ENCODE measurements at places on chromosomes 4 and X.

- no peak for DNase-seq
Measured at GRCh38 chr4:156242390-156242789, 288.7 kb upstream of the CTSO start.

DNA sequence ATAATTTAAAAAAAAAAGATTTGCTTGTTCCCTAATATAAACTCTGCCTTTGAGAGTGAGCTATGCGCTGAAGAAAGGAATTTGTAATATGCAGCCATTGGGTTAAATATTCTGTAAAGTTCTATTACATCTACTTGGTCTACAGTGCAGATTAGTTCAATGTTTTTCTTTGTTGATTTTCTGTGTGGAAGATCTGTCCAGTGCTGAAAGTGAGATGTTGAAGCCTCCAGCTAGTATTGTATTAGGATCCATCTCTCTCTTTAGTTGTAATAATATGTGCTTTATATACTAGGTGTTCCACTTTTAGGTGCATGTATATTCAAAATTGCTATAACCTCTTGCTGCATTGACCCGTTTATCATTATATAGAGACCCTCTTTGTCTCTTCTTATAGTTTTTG, 49.8 kb downstream of the MAGEE1 start:
- no peak for DNase-seq

DNA sequence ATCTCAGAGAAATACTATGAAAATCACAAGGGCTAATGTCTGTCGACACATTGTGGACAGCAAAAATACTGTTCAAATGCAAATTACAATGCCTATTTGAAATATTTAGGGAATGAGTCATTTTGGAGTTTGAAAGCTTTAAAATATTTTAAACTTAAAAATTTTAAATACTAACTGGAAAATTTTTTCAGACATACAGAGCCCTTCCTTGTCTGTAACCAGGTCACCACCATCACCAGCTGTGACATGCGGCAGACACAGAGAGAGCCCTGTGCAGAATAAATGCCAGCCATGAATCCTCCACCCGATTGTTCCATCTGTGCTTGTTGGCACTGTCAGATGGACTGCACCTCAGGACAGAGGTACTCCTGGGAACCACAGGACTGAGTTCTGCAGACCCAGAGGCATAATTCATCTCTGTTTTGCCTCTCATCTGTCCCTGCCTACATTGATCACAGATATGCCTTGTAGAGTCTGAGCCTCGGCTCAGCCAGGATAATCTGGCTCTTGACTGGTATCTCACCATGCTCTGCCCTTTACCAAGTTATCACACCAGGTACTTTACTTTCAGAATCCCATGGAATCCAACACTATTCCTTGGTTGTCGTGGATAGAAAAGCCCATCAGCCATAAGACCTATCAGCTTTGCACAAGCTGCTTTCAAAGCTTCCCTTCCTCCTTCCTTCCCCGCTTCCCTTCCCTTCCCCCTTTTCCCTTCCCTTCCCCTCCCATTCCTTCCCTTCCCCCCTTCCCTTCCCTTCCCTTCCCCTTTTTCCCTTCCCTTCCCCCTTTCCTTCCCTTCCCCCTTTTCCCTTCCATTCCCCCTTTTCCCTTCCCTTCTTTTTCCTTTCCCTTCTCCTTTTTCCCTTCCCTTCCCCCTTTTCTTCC, 67.2 kb downstream of the TBC1D9 start:
- DNase-seq, result no peak

DNA sequence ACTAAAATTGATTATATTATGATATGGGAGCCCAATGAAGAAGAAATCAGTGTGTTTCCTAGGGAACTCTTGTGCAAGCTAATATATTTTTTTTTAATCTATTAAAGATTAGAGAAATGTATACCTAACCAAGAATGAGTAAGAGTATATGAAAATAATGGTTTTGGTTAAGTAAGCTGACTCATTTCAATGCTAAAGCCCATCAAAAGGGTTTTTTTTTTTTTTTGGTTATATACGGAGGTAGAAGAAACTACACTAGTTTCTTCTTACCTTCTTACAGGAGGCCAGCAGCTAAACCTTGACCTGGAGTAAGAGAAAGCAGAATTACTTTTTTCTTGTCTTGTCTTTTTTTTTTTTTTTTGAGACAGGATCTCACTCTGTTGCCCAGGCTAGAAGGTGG, 27.5 kb downstream of the RUFY3 start:
- no peak for DNase-seq

DNA sequence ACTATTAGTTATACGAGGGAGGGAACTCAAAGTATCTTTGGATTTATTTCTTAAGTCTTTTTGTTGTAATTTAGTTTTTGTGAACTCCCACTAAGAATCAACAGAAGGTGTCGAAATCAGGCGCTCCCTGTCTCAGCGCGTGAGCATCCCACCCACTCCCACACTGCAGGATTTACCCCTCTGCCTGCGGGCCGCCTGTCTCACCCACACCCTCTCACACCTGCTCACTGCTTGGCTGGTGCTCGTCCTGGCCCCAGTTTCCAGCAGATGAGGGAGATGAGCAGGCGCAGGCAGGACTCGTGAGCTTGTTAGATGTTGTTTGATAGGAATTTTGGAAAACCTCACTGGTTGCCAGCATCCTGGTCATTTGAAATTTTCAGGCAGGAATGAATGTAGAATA, 20.8 kb upstream of the HGFAC start:
- DNase-seq, result no peak

- no peak for DNase-seq
Measured at GRCh38 chr4:110636171-110636679, 13.3 kb upstream of the PITX2 start.

- no peak for DNase-seq
Measured at GRCh38 chr4:86688026-86688425, 93.9 kb downstream of the PTPN13 start.

DNA sequence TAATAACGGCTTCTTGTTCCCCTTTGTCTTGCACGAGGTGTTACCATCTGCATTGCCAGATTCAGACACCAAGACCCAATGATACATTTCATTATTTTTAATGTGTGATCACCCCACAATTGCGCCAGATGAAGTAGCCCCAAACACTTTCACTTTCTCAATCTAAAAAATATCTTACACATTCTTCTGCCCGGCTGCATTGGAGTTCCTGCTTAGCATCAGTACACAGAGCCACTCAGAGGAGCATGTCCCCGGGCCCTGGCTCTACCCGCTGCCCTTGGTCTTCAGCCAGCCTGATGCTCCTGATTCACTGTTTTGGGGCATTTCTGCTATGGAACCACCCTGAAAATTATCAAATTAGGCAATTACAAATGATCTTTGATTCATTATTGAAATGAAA, 66.0 kb upstream of the TENM3 start:
- no peak for DNase-seq

DNA sequence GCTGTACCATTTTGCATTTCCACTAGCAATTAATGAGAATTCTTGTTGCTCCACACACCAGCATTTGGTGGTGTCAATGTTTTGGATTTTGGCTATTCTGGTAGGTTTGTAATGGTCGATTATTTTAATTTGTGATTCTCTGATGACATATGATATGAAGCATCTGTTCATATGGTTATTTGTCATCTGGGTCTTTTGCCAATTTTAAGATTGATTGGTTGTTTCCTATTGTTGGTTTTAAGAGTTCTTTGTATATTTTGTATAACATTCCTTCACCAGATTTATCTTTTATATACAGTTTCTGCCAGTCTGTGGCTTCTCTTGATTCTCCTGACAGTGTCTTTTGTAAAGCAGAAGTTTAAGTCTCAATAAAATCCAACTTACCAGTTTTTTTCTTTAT, 18.5 kb upstream of the BDH2 start:
- no peak for DNase-seq

GRCh38 chr4:148926276-148927260, 484.4 kb upstream of the NR3C2 start:
- peak; percentile 17 for DNase-seq

GRCh38 chrX:145673841-145674240, 143.8 kb upstream of the SLITRK2 start:
- DNase-seq, result no peak

DNA sequence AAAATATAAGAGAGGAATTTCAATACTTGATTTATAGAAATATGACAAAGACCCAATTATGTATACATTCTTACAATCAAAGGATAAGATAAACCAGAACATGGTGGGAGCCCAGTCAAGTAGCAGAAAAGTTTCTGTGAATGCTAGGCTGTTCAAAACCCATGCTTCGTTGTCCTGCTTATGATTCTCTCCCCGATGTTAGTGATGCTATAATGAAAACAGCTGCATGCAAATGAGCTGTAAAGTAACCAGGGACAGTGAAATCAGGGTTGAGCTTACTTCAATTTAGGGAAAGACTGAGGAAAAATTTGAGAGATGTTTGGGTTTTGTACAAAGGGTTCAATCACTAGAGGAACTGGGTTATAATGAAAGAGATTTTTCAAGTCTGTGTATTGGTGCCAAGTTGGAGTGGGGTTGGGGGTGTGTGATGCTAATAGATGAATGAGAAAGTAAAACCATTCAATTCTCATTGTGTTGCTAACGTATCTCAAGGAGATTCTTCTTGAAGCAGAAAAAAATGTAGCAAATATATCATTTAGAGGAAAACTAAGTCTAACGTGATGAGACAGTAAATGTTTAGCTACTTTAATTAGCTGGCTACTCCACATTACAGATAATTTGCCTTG, 59.3 kb upstream of the PPP1R2C start:
- no peak for DNase-seq

DNA sequence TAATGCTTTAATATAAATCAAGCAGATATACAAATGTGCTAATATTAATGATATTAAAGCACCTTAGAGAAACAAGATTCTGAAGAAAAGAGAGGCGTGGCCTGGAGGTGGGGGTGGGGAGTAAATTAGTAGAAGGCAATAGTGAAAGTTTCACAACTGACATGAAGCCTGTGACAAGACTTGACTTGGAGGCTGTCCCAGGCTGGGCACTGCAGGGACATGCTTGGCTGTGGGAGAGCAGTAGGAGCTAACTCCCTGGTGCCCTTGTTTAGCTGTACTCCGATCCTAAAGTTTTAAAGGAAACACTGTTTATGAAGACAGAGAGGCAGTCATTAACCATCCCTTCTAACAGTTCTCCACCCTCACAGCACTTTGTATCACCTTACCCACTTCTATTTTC, 239.0 kb upstream of the MAB21L2 start:
- DNase-seq, result no peak

GRCh38 chr4:119733431-119733830, 104.8 kb upstream of the PDE5A start:
- DNase-seq, result no peak

- no peak for DNase-seq
Measured at GRCh38 chr4:163673848-163674697, 179.6 kb downstream of the TMA16 start.
